Karpas-422 (cell line): ENCODE measurements at places on chromosomes 6 and 20. TPM values are rescaled to one million over a fixed set of nuclear protein-coding genes. Genes with fewer than 3 reads are reported as not detected.

Gene ZBTB22
- total RNA-seq: 4.9 and 11.8 TPM in 2 replicates

Gene VWA7
- 0.29 and 0.34 TPM in 2 replicates for total RNA-seq

Gene DST
- 122 and 241 TPM in 2 replicates for total RNA-seq

Gene IP6K3
- total RNA-seq: not detected in 2 replicates

Gene PLAGL1
- total RNA-seq: 4.7 and 6.5 TPM in 2 replicates

Gene F13A1
- 0.78 and 3.2 TPM in 2 replicates for total RNA-seq

Gene ATP6V1G2
- 15.2 and 34.9 TPM in 2 replicates for total RNA-seq

Gene C6orf15
- total RNA-seq: not detected in 2 replicates

Gene COL12A1
- total RNA-seq: not detected in 2 replicates

Gene ECT2L
- not detected in 2 replicates for total RNA-seq

Gene EFCAB8
- total RNA-seq: 0.25 and 1.2 TPM in 2 replicates
